ENCODE measurements at places on chromosomes 6 and 20.

DNA sequence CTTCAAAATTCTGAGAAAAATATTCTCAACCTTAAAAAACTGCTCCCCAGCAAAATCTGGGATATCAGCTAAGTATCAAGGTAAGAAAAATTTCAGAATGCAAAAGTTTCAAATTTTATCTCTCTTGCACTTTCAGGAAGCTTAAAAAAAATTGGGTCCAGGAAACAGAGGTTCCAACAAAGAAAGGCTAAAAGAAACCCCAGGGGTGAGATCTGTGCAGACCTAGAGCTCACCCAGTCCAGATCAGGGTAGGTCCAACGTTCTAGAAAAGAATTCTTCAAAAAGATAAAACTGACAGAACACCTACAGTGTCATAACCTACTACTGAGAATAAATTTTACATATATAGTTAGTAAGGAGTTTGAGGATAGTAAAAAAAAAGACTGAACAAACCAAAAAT is 23.5 kb downstream of the ILRUN start:
- peak overlapping the region; percentile 78 for H3K4me3 ChIP-seq
- no peak for DNase-seq
- H3K36me3 ChIP-seq, result no peaks in the 10 kb centered on the region
- H3K27ac ChIP-seq, result peak overlapping the region; percentile 92

DNA sequence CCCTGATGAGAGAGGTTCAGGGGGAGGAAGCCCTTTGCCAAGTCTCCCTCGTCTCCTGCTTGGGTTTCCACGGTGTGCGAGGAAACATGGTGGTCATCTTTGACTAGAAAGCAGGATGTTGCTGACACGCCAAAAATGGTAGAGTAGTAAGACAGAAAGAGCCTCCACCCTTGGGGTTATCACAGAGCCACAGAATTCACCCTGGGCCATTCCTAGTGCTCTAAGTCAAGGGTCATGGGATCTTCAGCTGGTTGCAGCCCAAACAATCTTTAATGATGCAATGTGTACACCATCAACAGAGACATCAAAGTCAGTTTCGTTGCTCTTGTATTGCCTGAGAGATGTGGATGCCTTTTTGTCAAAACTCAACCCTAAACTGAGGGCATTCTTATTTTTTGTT is 201.9 kb downstream of the LY86 start:
- no peaks in the 10 kb centered on the region for H3K27me3 ChIP-seq
- H3K4me1 ChIP-seq, result peaks cover 8% of the 10 kb centered on the region
- no peak overlapping the region for H3K27ac ChIP-seq
- DNase-seq, result no peak
- no peak overlapping the region for H3K4me3 ChIP-seq
- H3K36me3 ChIP-seq, result no peaks in the 10 kb centered on the region

DNA sequence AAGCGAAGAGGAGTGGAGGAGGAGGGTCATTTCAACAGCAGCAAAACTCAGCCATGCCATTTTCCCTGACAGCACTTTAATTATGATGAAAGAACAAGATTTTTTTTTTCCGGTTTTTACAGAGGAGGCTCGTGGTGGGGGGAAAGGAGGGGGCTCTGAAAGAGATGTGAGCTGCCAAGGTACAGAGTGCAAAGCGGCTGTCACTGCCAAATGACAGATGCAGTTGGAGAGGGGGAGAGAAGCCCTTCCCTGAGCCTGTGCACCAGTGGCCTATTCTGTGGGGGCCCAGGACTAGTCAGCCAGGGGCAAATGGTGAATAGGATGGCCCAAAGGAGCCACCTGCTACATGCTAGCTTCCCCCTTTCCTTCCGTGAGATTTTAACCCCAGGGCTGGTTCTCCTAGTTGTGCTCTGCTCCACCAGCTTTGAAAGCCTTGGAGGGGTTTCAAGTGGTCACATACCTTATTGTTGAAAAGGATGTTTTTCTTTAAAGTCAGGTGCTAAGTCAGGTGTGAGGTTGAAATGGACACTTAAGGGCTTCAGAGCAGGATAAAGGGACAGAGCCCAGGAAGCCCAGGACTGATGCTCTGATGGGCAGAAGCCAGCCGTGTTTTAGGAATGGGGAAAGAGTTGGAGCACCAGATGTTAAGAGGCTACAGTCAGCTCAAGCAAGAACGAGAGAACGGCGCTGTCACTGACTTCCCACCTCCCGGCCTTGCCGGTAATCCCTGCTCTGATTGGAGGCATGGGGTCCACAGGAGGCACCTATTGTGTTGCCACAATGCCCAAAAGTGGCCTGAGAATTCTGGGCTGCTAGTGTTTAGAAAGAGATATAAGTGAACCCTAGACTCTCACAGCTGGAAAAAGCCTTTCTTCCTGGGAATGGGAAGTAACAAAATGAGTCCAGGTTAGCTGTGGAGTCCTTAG is 24.8 kb downstream of the GNAS start:
- no peaks in the 10 kb centered on the region for H3K27me3 ChIP-seq
- no peaks in the 10 kb centered on the region for H3K36me3 ChIP-seq
- no peaks in the 10 kb centered on the region for H3K4me1 ChIP-seq
- H3K4me3 ChIP-seq, result no peak overlapping the region
- H3K27ac ChIP-seq, result no peak overlapping the region
- no peak for DNase-seq

DNA sequence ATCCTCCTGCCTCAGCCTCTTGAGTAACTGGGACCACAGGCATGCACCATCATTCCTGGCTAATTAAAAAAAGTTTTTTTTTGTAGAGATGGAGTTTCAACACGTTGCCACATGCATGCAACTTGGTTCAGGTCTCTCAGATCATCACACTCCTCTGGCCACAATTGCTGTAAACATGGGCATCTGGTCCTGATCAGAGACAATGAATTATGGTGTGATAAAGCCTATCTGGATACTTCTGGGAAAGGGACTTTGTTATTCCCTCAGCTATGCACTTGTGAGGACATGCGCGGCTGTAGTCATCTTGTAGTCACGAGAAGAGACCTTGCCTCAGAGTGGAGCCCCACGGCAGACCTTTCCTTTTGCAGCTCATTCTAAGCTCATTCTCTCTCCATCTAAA is 210.9 kb upstream of the ZFP64 start:
- H3K27ac ChIP-seq, result no peak overlapping the region
- H3K36me3 ChIP-seq, result no peaks in the 10 kb centered on the region
- H3K4me1 ChIP-seq, result peaks cover 35% of the 10 kb centered on the region
- H3K27me3 ChIP-seq, result peaks cover 5% of the 10 kb centered on the region
- no peak overlapping the region for H3K4me3 ChIP-seq
- no peak for DNase-seq

- H3K27ac ChIP-seq, result no peak overlapping the region
- no peaks in the 10 kb centered on the region for H3K4me1 ChIP-seq
- no peak for DNase-seq
- H3K27me3 ChIP-seq, result no peaks in the 10 kb centered on the region
- H3K4me3 ChIP-seq, result no peak overlapping the region
These were observed 112.2 kb upstream of the GRIK2 start for GRCh38 chr6:101281266-101281665.

DNA sequence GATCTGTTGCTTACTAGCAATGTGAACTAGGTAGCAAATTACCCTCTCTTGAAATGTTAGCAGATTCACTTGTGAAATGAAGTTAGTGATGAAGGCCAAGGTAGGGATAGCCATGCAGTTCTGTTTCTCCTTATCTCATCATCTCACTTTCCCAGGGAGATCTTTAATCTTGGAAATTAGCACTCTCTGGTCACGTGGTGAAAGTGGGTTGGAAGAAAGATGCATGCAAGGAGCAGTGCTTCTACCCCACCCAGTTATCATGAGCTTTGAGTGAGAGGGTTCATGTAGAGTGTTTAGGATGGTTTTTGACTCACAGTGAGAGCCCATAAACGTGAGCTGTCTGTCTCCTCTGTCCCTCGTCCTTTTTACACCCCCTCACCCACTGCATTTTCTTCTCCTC is 346.3 kb downstream of the QKI start:
- H3K27ac ChIP-seq, result no peak overlapping the region
- H3K4me1 ChIP-seq, result peaks cover 9% of the 10 kb centered on the region
- H3K36me3 ChIP-seq, result peaks cover 6% of the 10 kb centered on the region
- no peak for DNase-seq

- H3K27ac ChIP-seq, result no peak overlapping the region
- H3K36me3 ChIP-seq, result no peaks in the 10 kb centered on the region
- no peaks in the 10 kb centered on the region for H3K27me3 ChIP-seq
- H3K4me1 ChIP-seq, result no peaks in the 10 kb centered on the region
- no peak for DNase-seq
These were observed 56.3 kb upstream of the EYA4 start for GRCh38 chr6:133184798-133185372.

- peaks cover 45% of the 10 kb centered on the region for H3K27me3 ChIP-seq
- DNase-seq, result no peak
- H3K36me3 ChIP-seq, result peaks cover 11% of the 10 kb centered on the region
These were observed 868 bp downstream of the METTL24 start for GRCh38 chr6:110357298-110357663.

DNA sequence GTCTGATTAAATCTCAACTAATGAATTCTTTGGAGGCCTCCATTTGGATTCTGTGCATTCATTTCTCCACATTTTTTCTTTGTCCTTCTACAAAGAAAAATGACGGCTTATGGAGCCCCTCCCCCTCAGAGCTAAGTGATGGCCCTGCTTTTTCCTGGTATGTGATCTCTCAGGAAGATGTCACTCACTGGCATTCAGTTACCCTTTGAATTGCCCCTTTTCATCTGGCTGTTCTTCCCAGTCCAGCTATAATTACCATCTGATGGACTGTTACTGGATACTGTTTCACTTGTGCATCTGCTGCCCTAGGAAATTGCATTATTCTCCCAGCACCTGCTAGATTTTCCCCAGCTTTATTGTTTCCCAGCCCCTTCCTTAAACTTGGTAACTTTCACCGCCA is 151.9 kb downstream of the CFAP61 start:
- DNase-seq, result no peak
- no peaks in the 10 kb centered on the region for H3K27me3 ChIP-seq
- peaks cover 49% of the 10 kb centered on the region for H3K4me1 ChIP-seq
- H3K36me3 ChIP-seq, result no peaks in the 10 kb centered on the region

GRCh38 chr20:62922451-62922921 is 3.8 kb downstream of the DIDO1 start:
- peak overlapping the region; percentile 86 for H3K4me3 ChIP-seq
- peak overlapping the region; percentile 92 for H3K27ac ChIP-seq
